ENCODE measurements at places on chromosomes 7 and 10.

DNA sequence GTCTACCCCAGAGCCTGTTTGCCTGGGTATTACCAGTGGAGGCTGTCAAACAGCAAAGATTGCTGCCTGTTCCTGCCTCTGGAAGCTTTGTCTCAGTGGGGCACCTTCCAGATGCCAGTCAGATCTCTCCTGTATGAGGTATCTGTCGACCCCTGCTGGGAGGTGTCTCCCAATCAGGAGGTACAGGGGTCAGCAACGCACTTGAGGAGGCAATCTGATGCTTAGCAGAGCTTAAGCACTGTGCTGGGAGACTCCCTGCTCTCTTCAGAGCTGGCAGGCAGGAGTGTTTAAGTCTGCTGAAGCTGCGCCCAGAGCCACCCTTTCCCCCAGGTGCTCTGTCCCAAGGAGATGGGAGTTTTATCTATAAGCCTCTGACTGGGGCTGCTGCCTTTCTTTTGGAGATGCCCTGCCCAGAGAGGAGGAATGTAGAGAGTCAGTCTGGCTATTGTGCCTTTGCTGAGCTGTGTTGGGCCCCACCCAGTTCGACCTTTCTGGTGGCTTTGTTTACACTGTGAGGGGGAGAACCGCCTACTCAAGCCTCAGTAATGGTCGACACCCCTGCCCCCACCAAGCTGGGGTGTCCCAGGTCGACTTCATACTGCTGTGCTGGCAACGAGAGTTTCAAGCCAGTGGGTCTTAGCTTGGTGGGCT is 62.2 kb downstream of the PPP1R9A start:
- DNase-seq: no peak

DNA sequence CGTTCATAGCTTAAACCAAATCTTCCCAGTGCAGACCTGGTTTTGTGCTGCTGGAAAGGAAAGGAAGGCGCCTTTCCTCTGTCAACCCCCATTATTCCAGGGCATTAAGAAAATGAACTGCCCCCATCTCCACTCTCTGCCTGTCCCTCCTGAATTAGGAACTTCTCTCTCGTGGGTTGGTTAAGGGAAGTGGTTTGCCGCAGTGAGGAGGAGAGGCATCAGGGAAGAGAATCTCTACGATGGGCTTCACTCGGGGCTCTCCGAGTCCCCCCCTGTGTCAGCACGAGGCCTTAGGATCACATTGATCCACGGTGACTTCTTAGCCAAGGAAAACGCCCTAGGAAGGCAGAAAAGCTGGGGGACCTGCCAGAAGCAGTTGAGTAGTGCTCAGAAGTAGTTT is 53.9 kb upstream of the LYZL2 start:
- DNase-seq: no peak

GRCh38 chr7:104972500-104972899 is 41.5 kb upstream of the KMT2E start:
- no peak for DNase-seq

- DNase-seq: no peak
Observed at GRCh38 chr10:45447416-45447815, 73.4 kb downstream of the ALOX5 start.

DNA sequence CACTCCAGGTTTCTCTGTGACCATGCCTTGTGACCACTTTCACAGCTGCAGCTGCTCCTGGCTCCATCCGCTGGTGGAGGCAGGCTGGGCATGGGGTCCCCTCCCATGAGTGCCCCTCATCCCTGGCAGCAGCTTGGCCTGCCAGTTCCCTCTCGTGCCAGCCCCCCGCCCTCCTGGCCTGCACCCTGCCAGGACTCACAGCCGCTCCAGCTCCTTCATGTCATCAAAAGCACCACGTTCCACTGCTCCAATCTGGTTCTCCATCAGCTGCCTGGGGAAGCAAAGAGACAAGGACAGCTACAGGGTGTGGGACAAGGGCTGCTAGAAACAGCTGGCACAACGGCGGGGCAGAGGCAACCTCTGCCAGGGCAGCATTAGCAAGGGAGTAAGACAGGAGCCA is 22.6 kb downstream of the SLIT1 start:
- no peak for DNase-seq

GRCh38 chr7:80842022-80842790 is 76.6 kb downstream of the SEMA3C start:
- no peak for DNase-seq

DNA sequence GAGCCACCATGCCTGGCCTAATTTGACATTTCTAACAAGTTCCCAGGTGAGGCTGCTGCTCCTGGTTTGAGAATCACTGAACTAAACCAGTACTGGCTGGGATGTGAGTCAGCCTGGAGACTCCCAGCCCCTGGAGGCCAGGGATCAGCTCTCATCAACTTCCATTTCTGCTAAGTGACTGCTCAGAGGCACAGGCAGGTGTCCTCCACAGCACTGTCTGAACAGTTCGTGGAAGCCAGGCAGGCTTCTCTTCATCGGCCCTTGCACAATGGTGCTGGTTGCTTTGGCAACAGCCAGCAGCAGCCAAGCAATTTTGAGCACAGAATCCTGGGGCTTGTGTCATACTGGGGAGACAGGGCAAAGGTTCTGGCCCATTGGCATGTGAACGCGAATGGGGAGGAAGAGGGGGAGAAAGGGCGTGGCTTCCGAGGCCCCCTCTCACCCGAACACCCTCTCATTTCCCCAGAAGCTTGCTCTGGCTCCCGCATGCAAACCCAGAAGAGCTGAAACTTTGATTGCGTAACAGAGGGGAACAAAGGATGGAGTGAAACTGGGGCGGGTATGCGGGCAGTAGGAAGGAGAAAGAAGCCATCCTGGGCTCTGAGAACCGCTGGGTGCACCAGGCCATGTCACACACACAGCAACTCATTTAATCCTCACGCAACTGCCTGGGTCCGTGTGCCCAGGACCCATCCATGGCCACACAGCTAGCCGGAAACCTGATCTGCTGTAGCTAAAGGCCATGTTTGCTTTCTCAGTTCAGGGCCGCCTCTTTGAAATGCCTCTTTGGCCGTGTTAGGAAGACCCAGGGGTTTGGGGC is 9.0 kb upstream of the POR start:
- peak; percentile 18 for DNase-seq

GRCh38 chr7:134495546-134495945 is 31.8 kb upstream of the AKR1B10 start:
- DNase-seq: no peak

GRCh38 chr10:36725581-36726520 is 399.5 kb upstream of the ANKRD30A start:
- DNase-seq: peak; percentile 93

DNA sequence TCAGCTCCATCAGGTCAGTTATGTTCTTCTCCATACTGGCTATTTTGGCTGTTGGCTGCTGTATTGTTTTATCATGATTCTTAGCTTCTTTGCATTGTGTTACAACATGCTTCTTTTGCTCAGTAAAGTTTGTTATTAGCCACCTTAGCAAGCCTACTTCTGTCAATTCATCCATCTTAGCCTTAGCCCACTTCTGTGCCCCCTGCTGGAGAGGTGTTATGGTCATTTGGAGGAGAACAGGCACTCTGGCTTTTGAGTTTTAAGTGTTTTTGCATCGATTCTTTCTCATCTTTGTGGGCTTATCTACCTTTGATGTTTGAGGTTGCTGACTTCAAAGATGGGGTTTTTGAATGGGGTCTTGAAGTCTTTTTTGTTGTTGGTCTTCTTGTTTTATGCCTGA is 204.6 kb upstream of the FOXP2 start:
- DNase-seq: no peak

DNA sequence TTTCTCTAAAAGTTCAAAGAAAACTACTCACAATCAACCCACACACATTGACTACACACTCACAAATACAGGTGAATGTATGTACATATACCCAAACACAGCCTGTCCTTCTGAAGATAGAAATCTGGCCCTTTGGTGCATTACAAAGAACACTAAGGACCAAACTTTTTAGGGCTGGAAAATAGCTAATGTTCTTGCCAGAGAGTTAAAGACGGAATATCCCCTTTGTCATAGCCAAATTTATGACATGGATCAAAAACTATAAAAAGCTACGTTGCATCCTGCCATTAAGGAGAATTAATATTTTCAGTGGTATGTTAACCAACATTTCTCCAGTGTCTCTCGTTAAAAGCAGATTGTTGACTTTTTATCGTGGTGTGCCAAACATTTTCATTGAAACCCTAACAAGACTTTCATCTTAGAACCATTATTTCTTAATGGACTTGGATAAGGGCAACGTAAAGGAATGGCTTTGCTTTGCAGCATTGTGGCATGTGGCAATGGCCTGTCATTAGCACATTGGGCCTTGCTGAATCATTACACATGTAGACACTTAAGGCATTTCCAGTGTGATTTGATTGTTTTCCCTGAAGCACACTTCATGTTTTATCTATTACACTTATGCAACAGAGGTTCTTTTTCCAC is 150.9 kb upstream of the MEOX2 start:
- DNase-seq: no peak

DNA sequence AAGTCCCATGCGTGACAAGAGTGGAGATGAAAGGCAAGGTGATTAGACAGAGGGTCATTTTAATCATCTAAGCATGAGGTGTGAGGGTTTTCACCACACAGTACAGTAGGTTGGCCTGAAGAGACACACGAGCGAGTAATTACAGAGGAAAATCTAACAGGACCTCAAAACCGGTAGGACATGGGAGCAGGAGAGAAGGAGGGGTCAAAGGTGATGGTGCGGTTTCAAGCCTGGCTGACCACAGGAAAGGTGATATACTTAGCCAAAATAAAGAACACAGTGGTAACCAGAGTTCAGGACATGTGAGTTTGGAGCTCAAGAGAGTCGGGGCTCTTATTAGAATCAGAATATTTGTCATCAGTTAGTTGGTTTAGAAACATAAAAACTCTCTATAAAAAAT is 20.0 kb downstream of the GLI3 start:
- peak; percentile 15 for DNase-seq

- peak; percentile 2 for DNase-seq
Observed at GRCh38 chr10:71693377-71693776, 26.2 kb downstream of the C10orf105 start.

DNA sequence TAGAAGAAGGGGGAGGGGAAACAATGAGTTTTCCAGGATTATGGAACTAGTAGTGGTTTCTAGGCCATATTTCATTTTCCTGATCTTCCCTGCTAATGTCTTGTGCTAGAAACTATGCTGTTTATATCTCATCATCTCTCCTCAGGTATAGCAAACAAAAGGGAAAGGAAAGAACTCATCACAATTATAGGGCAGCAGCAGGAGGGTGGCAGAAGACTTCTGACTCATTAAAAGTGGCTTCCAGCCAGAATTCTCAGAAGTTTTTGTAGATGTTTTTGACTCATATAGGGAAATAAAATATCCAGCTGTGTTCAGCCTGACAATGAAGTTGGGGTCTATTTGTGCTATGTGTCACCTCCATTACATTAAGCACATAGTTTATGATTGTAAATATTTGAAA is 6.5 kb downstream of the AHR start:
- peak; percentile 79 for DNase-seq

- no peak for DNase-seq
Observed at GRCh38 chr7:2510130-2510776, 9.3 kb upstream of the LFNG start.

GRCh38 chr7:69754476-69754875 is 156.2 kb downstream of the AUTS2 start:
- no peak for DNase-seq

GRCh38 chr10:79223091-79224048 is 123.9 kb upstream of the PPIF start:
- no peak for DNase-seq

DNA sequence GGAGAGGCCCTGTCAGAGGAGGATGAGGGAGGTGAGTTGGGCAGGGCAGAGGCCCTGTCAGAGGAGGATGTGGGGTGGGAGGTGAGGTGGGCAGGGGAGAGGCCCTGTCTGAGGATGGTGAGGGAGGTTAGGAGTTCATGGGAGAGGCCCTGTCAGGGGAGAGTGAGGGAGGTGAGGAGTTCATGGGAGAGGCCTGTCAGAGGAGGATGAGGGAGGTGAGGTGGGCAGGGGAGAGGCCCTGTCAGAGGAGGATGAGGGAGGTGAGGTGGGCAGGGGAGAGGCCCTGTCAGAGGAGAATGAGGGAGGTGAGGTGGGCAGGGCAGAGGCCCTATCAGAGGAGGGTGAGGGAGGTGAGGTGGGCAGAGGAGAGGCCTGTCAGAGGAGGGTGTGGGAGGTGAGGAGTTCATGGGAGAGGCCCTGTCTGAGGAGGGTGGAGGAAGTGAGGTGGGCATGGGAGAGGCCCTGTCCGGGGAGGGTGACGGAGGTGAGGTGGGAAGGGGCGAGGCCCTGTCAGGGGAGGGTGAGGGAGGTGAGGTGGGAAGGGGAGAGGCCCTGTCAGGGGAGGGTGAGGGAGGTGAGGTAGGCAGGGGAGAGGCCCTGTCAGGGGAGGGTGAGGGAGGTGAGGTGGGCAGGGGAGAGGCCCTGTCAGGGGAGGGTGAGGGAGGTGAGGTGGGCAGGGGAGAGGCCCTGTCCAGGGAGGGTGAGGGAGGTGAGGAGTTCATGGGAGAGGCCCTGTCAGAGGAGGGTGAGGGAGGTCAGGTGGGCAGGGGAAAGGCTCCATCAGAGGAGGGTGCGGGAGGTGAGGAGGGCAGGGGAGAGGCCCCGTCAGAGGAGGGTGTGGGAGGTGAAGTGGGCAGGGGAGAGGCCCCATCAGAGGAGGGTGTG is 73.7 kb downstream of the INPP5A start:
- DNase-seq: no peak

- DNase-seq: peak; percentile 75
Observed at GRCh38 chr10:15168291-15168785, at the start of gene NMT2. TSS of gene NMT2 (minus strand) at chr10:15168693. CDS start at chr10:15168612, 81 bp downstream.

DNA sequence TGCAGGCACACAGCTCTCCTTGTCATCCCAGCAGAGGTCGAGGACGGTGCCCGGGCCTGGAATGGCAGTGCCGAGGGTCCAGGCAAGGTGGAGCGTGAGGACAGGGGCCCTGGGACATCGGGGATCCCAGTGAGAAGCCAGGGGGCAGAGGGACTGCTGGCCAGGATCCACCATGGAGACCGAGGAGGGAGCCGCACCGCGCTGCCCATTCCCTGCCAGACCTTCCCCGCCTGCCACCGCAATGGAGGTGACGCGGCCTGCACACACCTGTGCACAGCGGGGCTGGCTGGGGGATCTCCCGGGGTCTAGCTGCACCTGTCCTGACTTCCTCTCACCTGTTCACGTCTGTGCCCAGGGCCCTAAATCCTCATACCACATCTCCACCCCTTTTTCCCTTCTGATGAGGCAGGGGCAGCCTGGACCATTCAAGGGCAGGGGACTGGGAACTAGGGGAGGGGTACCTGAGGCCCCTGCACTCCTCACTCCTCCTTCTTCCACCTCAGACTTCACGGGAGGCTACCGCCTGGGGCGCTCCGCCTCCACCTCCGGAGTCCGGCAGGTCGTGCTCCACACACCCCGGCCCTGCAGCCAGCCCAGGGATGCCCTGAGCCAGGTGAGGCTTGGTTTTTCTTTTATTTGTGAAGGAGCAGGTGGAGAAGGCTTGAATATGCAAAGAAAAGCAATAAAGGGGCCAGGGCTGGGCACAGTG is 6.9 kb downstream of the NYAP1 start:
- no peak for DNase-seq
